Cerebellar nuclear complex (tissue), 1 donor: ENCODE measurements at places on chromosomes 13 and 19.

- DNase-seq: no peak
Measured at GRCh38 chr13:32164622-32165268, 133.2 kb downstream of the FRY start.

- no peak for DNase-seq
Measured at GRCh38 chr19:46452186-46452585, 19.2 kb downstream of the PNMA8A start.

- DNase-seq: no peak
Measured at GRCh38 chr13:24632382-24633121, 47.7 kb upstream of the ATP12A start.

DNA sequence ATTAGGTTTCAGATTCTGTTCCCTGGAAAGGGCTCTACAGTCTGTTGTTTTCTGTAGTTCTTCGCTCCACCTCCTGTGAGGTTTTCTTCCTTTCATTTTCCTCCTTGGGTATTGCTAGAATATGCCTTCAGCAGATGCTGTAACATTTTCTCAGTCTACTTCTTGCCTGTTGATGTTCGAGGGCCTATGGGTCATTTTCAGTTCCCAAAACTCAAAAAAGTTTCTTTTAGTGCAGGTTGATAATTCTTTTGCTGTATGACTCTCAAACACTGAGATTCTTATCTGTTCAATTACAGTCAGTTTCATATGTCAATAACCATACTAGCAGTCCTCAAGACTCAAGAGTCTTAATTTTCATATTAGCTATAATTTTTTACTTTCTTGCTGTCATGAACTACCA is 268.3 kb downstream of the RFC3 start:
- no peak for DNase-seq

DNA sequence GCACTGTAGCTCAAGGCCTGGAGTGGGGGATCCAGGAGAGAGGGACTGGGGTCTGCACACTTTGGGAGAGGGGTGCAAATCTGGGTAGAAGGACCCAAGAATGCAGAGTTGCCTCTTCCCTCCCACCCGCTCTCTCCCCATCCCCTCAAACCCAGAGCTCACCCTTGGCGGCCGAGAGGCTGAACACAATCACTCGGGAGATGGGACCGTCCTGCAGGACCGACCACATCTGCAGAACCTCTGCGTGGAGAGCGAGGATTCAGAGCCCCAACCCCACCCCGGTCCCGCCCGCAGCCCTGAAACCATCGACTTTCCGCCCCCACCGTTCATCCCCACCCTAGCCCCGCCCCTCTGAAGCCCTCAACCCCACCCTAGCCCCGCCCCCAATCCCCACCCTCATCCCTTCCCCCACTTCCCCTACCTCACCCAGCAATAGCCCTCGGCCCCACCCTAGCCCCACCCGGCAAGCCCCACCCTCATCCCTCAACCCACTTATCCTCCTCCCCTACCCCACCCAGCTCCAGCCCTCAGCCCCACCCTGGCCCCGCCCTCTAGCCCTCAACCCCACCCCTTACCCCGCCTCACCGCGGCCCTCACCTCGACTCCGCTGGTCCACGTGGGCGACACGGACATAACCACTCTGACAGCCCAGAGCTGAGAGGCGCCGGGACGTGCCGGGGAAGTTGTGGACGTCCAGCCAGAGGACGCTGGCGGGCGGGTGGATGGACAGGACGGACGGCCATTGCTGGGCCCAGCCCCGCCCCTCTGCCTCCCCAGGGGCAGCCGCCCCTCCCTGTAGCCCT is 4.1 kb downstream of the KPTN start:
- DNase-seq: no peak

- no peak for DNase-seq
Measured at GRCh38 chr13:75904012-75904411, 267.9 kb downstream of the LMO7 start.

DNA sequence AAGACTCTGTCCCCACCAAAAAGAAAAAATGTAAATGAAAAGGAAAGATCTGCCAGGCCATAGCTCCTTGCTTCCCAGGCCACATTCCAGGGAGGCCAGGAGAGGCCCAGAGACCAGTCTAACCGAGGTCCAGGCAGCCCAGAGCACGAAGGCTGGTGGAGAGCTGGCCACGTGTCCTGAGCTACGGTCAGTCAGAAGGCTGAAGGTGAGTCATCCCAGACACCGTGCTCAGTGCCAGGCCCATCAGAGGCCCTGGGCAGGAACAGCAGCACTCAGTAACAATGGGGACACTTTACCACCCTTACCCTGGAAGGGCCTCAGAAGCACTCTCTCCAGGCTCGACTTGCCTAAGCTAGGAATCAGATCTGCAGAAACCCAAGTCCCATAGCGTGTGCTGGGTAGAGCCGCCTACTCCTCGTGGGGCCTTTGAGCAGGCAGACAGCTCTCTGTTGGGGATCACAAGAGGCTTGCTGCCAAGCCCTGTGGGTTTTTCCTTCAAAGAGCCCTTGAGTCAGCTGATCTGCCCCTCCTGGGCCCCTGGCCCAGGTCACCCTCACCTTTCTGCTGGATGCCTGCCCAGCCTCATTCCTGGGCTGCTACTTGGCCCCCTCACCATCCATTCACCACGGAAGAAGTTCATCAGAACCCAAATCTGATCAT is 11.6 kb upstream of the DNMT1 start:
- DNase-seq: no peak

DNA sequence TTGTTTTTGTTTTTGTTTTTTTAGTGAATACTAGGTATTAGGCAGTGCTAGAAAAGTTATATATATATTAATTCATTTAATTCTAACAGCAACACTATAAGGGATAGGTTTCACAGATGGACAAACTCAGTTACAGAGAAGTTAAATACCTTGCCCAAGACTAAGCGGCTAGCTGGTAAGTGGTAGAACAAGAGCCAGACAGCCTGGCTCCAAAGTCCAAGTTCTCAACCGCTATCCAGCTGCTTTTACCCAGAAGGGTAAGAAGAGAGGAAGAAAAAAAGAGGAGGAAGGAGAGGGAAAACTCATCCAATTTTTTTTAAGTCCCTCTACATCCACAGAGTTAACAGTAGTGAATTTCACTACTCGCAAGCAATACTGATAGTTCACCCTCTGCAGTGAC is 217.0 kb downstream of the SPRY2 start:
- DNase-seq: no peak

DNA sequence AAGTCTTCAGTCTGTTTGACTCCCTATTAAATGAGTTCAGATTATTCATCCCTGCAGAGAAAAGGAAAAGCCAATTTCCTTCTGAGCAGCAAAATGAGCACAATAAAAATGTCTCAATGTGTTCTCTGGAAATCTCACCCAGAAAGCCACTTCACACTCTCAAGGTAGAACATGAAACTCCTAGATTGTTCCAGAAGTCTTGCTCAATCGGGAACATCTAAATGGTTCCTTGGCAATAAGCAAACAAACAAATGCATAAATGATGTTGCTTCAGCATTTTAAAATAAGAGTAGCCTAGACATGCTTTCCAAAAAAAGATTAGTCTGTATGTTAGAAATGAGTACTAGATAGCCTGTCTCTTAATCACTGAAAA is 59.7 kb upstream of the TNFRSF19 start:
- DNase-seq: no peak

GRCh38 chr13:23392925-23393645 is 40.4 kb downstream of the SACS start:
- DNase-seq: no peak

DNA sequence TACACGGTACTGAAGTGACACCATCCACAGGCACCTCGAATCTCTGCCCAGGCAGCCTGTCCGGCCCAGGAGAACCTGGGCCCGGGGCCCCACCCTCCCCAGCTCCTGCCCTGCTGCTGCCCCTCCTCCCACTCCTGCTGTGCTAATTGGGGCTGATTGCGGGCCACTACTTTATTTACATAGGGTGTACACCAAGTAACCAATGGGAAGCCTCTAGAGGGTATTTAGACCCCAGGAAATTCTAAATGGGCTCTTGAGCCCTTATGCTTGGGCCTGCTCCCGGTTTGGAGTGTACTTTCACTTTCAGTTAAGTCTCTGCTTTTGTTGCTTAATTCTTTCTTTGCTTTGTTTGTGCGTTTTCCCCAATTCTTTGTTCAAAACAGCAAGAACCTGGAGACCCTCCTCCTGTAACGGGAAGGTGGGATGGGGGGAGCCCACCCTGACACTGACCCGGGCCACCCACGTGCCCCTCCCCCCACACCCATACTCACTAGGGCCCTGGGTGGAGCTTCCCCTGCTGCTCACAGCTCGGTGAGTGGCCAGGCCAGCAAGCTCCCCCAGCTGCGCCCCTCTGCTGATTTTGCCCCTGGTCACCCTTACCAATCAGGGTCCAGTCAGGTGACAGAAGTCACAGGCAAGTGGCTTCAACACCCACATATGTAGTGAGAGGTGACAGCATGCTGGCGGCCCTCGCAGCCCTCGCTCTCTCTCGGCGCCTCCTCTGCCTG is 9.4 kb downstream of the SCGB2B2 start:
- DNase-seq: no peak

DNA sequence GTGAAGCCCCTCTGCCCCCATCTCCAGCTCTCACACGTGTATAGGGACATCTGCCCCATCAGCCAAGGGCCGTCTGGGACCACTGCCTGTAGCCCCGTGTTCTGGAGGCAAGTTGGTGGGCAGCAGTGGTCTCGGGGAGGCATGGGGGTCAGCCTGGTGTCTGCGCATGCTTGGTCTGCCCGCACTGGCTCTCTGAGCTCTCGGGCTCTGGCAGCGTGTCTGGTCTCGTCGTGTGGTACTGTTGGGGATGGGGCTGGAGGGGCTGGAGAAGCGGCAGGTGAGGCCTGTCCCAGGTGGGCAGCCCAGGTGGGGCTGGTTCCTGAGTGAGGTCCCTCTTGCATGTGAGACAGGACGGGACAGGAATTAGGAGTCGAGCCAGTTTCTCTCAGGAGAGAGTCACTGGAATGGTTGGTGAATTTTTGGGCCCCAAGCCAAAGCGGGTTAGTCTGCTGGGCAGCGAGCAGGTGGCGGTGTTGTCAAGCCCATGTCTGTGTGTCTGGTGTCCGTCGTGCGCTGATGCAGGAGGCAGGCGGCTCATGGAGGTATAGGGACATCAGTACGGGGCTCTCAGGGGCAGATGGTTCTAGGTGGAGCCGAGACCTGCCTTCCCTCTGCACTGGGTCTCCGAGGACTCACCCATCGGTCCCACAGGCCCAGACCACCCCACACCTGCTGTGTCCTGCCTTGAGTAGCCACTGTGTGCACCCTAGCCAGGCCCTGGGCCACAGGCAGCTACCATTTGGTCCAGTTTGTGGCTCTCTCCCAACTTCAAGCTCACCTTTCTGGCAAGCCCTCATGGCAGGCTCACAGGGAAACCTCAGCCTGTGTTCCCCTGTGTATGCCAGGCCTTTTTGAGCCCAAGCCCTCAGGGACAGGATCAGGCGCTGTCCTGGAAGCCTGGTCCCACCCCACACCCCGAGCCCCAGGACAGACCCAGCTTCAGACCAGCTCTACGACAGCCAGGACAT is 18.2 kb downstream of the COMP start:
- peak; percentile 10 for DNase-seq

DNA sequence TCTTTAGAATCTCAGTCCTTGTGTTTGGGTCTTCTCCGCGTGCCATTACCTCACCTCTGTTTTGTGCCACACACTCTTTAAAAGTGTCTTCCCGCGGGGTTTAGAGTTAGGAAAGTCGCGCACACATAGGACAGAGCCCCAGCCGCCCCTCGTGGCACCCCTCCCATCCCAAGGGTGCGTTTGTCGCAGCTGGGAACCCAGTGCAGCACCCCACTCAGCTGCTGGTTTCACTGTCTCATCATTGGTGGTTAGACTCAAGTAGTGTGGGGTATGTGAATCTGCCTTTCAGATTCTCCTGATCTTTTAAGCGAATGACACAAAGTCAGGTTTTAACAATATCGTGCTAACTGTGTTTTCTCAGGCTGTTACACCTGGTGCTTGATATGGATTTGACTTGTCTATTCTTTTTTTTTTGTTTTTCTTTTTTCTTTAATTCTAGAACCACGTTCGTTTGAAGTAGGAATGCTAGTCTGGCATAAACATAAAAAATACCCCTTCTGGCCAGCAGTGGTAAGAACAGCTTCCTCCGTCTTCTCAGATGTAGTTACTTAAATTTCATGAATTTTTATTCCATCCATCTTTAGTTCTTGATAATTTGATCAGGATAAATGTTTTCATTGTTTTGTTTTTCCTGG is 19.5 kb upstream of the NDUFS7 start:
- no peak for DNase-seq

DNA sequence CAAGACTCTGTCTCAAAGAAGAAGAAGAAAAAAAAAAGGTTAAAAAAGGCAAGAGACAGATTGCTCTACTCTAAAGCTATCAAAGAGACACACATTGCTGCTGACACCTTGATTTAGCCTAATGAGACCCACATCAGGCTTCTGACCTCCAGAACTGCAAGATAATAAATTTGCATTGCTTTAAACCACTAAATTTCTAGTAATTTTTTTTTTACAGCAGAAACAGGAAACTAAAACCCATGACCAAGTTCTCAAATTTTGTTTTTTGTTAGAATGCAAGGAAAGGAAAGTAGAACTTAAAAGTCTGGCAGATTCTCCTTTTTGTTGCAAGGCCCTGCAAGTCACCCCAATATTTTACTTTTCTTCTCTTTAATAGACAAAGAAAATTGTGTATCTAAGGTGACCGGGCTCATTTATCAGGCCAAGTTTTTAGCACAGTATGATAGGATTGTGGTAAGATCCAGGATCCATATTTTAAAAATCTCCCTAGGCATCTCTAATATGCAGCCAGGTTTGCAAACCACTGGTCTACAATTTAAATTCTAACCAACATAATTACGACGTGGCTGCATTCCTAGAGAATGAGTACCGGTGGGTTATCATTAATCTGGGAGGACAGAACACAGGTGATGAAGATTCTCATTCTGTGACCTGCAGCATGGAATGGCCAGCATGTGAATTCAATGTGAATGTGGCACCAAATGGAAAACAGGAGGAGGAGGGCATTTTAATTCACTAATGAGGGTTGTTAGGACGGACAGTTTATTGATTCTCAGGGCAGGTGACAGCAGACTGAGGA is 56.7 kb upstream of the MED4 start:
- no peak for DNase-seq

GRCh38 chr19:40627486-40628279 is 26.5 kb downstream of the LTBP4 start:
- DNase-seq: no peak

DNA sequence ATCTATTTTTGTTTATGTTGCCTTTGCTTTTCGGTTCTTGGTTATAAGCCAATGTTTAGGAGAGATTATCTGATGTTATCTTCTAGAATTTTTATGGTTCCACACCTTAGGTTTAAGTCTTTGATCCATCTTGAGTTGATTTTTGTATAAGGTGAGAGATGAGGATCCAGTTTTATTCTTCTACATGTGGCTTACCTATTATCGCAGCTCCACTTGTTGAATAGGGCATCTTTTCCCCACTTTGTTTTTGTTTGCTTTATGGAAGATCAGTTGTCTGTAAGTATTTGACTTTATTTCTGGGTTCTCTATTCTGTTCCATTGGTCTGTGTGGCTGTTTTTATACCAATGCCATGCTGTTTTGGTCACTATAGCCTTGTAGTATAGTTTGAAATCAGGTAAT is 927.0 kb downstream of the UQCRFS1 start:
- DNase-seq: no peak
